ENCODE measurements at places on chromosomes 3 and 15. TPM values are rescaled to one million over a fixed set of nuclear protein-coding genes. Genes with fewer than 3 reads are reported as not detected.

DNA sequence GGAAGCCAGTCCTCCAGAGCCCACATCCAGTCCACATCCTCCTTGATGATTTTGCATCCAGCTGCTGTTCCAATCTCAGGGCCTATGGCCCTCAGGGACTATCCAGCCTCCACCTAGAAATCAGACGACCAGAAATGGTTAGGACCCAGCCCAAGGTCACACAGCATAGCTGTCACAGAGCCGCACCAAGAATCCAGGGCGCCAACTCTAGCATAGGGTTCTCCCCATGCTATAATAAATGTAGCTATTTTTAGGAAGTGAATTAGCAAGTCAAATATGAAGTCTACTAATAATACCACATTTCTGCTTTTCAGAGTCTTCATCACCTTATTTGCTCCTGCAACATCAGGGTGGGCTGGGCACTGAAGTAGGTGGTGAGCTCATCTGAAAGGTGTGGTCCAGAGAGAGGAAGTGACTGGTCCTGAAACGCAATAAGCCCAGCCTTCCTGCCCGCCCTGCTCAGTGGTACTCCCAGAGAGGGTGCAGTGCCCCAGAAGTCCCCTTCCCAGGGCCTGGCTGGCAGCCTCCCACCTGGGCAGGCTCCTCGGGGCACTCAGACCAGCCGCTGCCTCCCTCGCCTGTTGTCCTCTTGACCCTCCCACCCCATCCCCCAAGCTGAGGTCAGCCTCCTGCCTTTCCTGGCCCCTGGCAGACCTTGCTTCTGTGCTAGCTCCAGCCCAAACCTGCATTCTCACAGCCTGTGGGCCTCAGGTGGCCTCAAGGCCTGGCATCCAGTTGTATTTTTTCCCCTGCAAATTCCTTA is 17.6 kb upstream of the CYP11A1 start:
- DNase-seq, result no peak

DNA sequence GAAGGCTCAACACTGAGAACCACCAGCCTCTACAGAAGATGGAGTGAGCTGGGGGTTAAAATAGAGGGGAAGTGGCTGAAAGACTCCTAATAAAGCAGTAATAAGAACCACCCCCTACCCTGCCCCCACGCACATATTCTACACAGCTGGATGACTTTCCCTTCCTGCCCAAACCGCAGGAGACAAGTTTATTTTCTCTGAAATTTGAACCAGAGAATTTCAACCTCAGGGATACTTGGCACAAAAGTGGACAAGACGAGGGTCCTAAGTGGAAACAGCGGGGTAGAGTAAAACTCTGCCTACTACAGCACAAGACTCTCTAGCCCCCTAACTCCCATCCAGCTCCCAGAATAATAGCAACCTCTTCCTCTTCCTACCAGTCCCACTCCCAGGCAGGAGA is 28.4 kb downstream of the USF3 start:
- no peak for DNase-seq

DNA sequence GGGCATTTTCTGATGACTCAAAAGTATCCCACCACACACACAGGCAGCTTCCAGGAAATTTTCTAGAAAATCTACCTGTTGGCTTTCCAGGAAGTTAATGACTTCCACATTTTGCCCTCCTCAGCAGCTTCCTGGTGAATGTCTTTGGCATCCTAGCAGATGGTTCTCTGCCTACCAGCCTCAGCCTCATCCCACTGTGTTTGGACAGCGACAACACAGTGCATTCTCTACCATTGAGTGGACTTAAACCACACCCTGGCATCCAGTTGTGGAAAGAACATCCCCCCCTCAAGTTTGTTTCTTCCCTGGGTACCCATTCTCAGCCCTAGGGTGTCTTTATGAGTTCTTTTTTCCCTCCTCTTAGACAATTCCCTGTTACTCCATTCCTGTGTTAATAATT is 50.8 kb upstream of the GADL1 start:
- no peak for DNase-seq

GRCh38 chr3:104887619-104888018 is 479.1 kb upstream of the ALCAM start:
- DNase-seq, result no peak

GRCh38 chr3:157618075-157618760 is 115.0 kb upstream of the VEPH1 start:
- no peak for DNase-seq

GRCh38 chr3:159273608-159274007 is 471.8 kb downstream of the MFSD1 start:
- DNase-seq, result no peak

Gene SLC22A14
- total RNA-seq, result 0.38 TPM

Gene PLSCR5
- not detected for total RNA-seq

Gene CALML4
- total RNA-seq, result 8.4 TPM
